ENCODE measurements at places on chromosomes 12 and 14.

DNA sequence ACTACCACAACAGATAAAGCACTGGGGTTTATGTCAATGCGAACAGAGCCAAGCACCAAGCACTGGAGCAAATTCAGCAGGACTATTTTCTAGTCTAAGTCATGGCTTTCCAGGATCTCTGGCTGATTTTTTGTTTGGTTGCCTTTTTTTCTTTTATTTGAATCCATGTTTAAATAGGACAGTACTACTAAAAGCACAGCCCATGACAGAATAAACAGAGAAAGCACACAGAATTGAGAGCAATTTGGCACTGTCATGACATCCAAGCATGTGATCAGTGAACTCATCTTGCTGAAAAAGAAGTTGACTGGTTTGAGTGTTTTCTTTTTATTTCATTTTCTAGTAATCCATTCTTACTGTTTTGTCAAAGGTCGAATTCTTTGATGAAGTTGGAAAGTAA, 23.1 kb upstream of the RERG start:
- no peak for DNase-seq

DNA sequence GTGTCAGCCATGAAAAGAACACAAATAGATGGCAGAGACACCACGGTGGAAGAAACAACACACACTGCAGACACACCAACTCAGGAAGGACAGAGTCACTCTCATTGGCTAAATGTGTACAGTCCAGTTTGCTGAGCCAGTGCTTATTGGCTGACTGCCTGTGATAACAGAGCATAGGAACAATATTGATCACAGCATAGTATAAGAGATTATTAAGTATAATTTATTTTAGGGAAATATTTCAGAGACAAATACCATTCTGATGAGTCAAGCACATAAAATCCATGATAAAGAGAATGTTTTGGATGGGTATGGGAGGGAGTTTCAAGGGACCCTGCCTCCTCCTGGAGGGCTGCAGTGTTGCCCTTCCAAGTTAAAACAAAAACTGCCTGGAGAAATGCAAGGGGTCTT, 50.9 kb downstream of the BTG1 start:
- DNase-seq = no peak

DNA sequence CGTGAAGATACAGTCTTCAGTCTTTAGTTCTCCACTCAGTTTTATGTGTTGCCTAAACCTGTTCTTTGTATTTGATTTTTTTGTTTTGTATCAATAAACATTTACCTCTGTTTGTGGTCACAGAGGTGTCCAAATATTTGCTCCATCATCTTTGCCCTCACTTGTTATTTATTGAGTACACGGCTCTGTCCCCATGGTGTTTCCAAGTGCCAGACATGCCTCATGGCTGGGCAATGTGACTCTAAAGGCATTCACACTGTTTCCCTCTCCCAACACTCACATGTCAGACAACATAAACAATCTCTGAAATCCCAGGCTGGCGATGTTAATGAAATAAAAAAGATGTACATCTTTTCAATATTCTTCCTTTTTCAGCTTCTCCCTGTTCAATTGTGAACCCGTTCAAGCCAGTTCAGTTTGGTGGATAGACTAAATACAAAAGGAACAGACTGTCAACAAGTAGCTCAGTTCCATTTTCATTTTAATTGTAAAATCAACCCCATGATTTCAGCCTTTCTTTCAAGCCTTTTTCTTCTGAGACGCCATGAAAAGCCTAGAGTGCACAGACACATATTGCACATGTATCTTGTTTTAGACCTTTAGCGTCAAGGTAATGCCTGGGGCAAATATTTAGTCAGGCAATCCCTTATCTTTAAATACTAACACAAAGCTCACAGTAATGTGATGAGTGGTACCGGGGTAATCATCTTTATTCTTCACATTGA, 680.7 kb downstream of the GALC start:
- no peak for DNase-seq

DNA sequence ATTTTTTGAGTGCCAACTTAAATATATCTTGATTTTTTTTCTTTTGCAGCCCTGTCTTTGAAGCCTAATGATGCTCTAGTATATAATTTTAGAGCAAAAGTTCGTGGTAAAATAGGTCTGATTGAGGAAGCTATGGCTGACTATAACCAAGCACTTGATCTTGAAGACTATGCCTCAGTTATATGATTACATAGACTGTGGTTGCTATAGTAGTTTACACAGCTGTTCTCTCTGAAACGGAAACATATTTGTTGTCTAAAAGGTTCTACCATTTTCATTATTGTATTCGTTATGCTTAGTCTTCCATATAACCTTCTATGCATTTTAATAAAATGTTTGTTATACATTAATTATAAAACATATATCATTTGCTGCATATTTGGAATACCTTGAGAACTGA, 246.7 kb downstream of the TTC6 start:
- no peak for DNase-seq

DNA sequence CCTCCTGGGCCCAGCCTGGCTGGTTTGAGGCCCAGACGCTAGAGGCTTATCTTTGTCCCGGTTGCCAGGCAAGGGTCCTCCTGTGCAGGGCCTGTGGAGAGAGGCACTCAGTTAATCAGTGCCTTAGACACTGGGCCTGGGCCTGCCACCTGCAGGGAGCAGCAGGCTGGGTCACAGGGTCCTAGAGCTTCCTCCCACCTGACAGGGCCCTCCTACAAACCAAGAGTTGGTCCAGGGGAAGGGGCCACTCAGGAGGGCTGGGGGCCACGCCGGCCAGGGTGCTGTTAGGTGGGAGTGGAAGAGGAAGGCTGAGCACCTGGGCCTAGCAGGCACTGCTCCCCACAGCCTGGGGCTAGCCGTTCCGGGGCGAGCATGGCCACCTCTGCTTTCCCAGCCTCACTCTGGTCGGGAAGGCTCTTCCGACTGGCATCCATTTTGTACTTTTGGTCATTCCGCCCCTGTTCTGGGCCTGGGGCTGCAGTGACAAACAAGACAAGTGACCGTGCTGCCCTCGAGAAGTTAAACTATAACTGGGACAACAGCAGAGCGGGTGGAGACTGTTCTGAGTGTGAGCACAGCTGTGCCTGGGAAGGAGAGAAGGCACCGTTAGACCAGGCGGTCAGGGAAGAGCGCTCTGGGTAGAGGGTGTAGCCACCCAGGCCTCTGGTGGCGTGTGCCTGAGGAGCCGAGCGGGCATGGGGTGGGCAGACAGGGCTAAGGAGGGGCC, 27.2 kb downstream of the FBRSL1 start:
- no peak for DNase-seq

GRCh38 chr12:115129727-115130126, 445.8 kb upstream of the TBX3 start:
- no peak for DNase-seq

DNA sequence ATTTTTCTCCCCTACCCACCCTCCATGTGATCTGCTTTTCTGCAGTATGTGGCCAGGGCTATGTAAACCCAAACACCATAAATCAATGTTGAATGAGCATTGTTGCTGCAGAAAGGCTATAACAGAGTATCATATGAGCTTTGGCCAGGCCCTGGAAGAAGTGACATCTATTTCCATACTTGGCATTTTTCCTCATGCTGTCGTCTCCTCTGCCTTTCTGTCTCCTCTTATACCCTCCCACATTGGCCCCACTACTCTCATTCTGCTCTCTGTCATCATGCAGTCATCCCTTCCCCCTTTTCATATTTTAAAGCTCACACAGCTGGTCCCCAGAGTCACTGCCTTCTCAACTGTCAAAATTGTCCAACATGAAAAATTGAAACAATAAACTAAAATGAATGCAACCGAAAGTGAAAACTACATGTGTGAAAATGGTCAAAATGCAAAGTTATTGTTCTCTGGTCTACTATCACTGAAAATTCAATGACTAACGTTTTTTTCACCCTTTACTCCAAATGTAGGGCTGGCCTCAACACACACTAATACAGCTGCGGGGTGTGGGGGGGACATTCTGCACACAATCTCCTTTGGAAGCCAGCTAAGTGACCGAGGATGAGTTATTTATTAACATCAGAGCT, 290.7 kb upstream of the TMPO start:
- DNase-seq = no peak

GRCh38 chr12:109134186-109134917, 18.0 kb downstream of the ACACB start:
- no peak for DNase-seq

- DNase-seq = peak; percentile 72
These were observed at the start of gene NUDT14 for GRCh38 chr14:105180592-105181548. Gene NUDT14, minus strand, starts transcription at chr14:105181312. Its CDS starts 103 bp downstream, at chr14:105181209.
